NCI-H774 (cell line): ENCODE measurements at places on chromosomes 2 and 18.

- DNase-seq: no peak
These were observed 19.6 kb downstream of the ANKMY1 start for GRCh38 chr2:240538031-240538780.

GRCh38 chr18:56036741-56037140 lies 448.7 kb upstream of the TCF4 start:
- no peak for DNase-seq

DNA sequence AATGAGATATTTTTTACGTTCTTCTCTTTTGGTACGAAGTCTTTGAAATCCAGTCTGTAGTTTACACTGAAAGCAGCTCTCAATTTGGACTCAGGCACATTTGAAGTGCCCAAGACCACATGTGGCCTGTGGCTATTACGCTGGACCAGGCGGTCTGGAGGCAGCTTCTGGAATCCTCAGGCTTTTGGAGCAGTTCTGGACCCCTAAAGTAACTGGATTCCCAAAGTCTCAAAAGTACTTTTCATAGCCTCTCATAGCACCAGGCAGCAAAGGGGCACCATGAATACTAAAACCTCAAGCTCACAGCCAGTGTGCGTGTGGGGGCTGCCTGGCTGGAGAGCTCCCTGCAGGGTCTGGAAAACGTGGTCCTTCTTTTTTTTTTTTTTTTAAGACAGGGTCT lies 119.0 kb downstream of the SMAD7 start:
- no peak for DNase-seq

GRCh38 chr2:167692936-167693335 lies 554.5 kb downstream of the STK39 start:
- no peak for DNase-seq

DNA sequence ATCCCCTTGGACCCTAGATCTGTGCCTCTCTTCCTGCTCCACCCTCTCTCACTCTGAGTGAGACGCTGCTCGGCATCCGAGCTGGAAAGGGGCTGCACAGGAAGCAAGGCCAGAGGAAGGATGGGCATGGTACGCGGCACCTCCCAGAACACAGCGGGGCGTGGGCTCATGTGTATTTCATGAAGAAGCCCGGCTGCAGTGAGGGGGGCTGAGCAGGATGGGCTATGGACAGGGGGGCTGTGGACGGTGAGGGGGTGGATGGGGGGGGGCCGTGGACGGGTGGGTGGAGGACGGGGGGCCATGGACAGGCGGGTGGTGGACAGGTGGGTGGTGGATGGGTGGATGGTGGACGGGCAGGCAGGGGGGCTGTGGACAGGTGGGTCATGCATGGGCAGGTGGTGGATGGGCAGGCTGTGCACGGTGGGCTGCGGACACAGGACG lies 28.5 kb downstream of the SLC66A2 start:
- DNase-seq: no peak

DNA sequence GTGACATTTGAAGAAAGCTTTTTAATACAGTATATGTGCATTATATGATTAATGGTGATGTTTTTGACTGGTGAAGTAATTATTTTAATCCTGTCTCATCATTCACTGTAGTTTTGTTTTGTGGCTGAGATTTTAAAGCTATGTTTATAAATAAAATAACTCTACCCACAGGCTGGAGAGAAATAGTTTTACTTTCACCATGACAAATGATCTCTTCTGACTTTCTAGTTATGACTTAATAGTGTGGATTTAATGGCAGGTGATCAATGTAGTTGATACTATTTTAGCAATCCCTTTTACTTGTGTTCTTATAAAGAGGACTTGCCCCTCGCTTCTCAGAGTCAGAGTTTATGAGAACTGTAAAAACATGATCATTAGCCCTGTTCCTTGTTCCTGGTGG lies 289.5 kb upstream of the SIX3 start:
- no peak for DNase-seq

- no peak for DNase-seq
These were observed 70.3 kb upstream of the ACVR1C start for GRCh38 chr2:157699009-157699408.

- no peak for DNase-seq
These were observed 23.4 kb downstream of the BCL11A start for GRCh38 chr2:60529785-60530627.

DNA sequence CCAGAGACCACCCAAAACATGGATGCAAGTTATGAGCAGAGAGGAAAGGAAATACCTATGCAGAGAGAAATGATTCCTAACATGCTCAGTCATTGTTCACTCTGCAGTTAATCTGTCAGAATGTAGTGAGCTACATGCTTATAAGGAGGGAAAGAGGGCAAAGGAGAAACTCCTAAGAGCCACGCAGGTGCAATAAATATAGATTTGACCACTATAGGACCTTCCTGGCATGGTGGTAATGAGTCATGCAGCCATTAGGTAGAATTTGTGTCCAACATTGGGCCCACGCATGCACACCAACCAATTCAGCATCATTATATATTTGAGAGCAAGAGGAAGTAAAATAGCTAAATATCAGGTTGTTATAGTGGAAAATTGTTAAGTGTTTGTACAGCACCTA lies 699.9 kb downstream of the DSC3 start:
- no peak for DNase-seq

- no peak for DNase-seq
These were observed 19.0 kb upstream of the CEP68 start for GRCh38 chr2:65037178-65037577.

DNA sequence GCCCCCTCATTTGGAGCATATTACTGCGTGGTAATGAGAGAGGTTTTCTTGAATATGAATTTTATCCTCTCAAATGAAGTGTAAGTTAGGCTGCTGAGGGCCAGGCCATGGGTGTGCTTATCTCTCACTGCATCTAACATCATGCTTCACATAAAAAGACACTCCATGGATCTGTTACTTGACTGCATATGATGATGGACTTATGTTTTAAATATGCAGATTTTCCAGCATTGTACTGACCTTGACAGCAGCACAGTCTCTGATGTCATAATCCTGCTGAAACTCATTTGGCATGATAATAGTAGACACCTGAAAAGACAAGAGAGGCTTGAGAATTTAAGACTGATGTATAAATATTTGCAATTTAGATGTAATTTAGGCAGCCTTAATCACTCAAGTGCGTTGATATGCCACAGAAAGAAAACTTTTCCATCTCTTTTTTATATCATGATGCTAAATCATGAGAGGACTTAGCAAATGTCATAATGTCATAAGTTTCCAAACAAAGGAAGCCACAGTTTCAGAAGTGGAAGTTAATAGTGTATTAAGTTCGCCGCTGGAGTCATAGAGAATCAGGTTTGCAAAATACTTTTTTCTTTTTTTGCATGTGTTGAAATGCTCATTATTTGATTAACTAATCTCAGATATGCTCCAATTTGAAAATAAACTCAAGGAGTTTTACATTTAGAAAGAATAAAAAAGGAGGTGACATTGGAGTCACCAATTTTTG lies 62.7 kb upstream of the CD302 start:
- DNase-seq: no peak

GRCh38 chr18:70464343-70465114 lies 175.7 kb downstream of the SOCS6 start:
- peak; percentile 64 for DNase-seq
